ENCODE measurements at places on chromosomes 2 and 18.

- no peak for DNase-seq
Measured at GRCh38 chr2:10301941-10302478, 694 bp upstream of the HPCAL1 start.

GRCh38 chr2:58731488-58731869 lies 490.4 kb upstream of the FANCL start:
- no peak for DNase-seq

GRCh38 chr2:223096235-223096970 lies 44.4 kb downstream of the KCNE4 start:
- DNase-seq, result no peak

DNA sequence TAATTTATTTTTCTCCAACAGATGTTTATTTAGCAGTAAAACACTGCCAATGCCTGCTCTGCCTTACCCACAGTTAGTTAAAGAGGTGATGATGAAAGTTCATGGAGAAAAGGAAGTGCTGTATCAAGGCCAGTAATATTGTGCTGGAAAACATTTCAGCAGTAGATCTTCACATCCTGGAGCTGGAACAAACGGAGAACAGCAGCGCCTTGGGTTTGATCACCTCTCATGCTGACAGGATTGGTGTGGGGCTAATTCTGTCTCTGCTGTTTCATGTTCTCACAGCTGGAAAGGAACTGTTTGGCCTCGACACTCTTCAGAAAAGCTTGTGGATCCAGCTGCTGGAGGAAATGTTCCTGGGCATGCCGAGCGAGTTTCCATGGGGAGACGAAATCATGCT lies 61.5 kb upstream of the RPE start:
- no peak for DNase-seq

DNA sequence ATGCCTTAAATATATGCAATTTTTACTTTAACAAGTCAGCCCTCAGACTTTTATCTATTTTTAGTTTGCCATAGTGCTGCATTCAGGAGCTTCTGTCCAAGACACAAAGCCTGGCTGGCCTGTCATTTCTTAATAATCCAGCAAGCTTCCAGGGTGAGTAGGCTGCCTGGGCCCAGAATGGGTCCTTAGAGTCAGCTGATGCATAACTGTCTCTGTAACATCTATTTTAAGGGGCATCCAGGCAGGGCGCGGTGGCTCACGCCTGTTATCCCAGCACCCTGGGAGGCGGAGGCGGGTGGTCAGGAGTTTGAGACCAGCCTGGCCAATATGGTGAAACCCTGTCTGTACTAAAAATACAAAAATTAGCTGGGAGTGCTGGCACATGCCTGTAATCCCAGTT lies 11.8 kb upstream of the GNLY start:
- no peak for DNase-seq

GRCh38 chr18:4236940-4237663 lies 218.0 kb downstream of the DLGAP1 start:
- DNase-seq, result no peak

DNA sequence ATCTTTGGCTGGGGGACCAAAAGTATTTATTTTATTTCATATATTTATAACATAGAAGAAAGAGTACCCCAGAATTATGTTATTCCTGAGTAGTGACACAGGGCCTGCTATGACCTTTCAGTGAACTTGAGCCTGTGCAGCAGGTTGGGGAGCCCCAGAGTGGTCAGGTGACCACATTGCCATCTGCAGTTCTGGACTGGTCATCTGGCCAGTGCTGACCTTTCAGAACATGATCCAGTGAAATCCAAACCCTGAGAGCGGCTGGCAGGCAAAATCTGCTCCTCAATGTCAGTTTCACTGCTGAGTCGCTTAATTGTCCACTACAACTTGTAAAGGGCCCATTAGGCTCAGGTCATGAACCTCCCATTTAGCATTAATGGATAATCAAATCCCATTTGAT lies 336.7 kb upstream of the KCNH7 start:
- no peak for DNase-seq

Measured in frontal cortex (tissue), 4 donors.